ENCODE measurements at places on chromosomes 5 and 9. TPM values are rescaled to one million over a fixed set of nuclear protein-coding genes. Genes with fewer than 3 reads are reported as not detected.
A peak's percentile ranks its signal among the peaks of the same experiment; 100 is the strongest.

DNA sequence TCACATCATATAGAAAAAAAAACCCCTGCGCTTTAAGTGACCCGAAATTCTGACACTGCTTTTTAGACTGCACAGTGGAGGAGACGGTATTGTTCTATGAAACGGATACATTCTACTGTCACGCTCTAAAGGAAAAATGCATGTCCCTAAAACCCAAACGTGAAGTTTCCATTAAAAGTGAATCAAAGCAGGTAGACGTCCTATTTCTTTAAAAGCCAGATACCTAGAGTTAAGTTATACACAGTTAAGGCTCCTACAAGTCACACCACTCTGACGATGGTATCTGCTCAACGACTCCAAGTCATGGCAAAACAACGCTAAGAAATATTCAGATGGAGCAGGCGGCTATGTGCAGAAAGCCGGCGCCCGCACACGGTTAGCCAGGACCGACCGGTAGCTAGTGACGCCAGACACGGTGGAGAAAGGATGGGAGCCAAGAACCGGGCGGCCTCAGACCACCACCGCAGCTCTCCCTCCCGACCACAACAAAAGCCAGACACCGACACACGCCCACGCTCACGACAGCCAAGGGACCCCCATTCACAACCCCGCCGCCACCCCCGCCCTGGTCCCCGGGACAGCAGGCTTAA lies 734 bp downstream of the SKP1 start:
- DNase-seq, result no peak

DNA sequence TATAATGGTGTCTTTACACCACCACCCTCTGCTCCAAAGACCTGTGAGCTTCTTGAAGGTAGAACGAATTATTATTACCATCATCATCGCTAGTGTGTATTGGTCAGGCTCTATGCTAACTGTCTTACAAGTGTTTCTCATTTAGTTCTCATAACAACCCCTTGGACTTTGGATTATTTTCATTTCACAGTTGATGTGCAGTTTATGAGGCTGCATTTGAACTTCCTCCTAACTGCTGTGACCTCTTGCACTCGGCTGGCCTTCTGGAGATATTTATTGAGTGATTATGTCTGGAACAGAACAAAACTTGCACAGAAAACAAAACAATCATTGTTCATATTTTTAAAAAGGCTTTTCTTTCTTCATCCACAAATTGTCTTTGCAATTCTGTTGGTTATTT lies 306.3 kb upstream of the SGCD start:
- no peak for DNase-seq

DNA sequence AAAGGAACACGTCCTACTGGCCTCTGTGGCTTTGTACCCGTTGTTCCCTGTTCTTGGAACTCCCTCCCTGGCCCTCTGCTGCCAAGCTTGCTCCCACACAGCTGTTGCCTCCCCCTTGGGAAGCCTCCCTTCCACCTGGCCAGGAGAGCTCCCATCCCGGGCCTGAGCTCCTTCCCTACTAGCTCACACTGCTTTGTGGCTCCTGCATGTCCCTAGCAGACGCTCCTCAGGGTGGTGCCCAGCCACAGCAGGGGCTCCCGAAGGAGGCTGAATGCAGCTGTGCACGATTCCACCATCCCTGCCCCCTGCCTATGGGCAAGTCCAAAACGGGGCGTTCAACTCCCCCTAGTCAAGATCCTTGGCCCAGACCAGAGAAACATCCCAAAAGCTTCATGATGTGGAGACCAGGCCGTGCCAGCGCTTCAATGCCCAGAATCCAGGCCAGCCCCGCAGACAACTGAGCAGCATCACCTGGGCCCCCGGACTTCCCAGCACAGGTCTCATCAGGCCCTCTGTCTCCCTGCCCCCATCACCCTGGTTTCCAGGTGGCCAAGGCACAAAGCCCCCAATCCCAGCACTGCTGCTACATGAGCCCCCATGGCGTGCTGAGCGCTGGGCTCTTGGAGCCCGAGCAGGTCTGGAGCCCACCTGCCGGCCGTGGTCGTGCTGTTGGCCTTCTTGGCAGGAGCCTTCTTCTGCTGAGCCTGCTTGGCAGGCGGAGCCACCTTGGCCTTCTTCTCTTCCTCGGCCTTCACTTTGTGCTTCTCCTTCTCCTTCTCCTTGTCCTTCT lies 14.3 kb downstream of the BRD3OS start:
- no peak for DNase-seq

- no peak for DNase-seq
These were observed 302.0 kb upstream of the DMAC1 start for GRCh38 chr9:8101607-8102006.

DNA sequence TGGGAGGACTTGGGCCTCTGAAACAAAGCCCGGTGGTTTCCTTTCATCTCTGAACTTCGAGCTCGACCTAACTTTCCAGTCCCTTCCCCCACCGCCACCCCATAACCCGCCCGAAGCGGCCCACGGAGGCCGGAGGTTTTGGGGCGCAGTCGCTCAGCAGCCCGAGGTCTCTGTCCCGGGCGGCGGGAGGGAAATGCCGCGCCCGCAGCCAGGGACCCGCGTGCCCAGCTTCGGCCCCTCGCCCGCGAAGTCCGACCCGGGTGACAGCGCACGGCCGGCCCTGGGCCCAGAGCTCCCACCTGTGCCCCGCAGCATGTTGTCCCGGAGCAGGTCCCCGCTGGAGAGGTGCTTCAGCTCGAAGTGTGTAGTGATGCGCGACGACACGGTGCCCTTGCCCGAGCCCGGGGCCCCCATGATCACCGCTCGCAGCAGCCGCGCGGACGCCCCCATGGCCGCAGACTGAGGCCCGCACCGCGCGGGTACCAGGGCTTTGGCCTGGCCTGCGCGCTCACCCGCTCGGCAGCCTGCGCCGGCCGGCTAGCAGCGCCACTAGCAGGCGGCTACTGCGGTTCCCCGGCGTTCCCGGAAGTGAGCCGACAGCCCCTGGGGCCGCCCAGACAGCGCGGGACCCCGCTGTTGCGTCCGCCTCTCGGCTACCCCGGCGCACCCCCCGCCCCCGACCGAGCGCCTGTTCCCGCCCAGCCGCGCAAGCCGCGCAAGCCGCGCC lies at the start of gene AK3:
AK3 (minus strand) TSS at position 565 of the 727 bp plus-strand sequence; CDS start at position 450, 115 bp downstream.
- DNase-seq, result peak; percentile 93

- no peak for DNase-seq
These were observed 261.9 kb upstream of the ZNF462 start for GRCh38 chr9:106600955-106601560.

- DNase-seq, result peak; percentile 8
These were observed 303.7 kb upstream of the PAPPA start for GRCh38 chr9:115849679-115850412.

- DNase-seq, result no peak
These were observed 207.3 kb downstream of the SAXO1 start for GRCh38 chr9:18825656-18826170.

DNA sequence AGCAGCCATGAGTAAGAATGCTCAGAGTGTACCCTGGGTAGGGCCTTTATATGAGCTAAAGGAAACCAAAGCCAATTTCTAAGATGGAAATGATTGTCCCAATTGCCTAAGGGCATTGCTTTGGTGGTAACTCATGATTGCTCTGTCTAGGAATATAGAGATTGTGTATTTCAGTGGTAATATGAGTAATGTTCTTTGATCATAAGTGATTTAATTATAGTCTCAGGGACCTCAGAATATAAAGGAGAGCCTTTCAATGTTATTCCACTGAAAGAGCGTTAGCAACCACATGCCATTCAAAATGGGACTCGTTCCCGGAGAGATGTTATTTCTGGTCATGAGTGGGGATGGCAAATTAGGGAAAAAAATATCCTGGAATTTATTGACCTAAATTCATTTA lies 340.5 kb downstream of the ARHGEF28 start:
- no peak for DNase-seq

- DNase-seq, result no peak
These were observed 65.6 kb upstream of the MAP1B start for GRCh38 chr5:72041654-72042053.

- DNase-seq, result no peak
These were observed 30.7 kb upstream of the CCNB1 start for GRCh38 chr5:69136293-69136692.

- no peak for DNase-seq
These were observed 28.3 kb downstream of the CCDC69 start for GRCh38 chr5:151195622-151196021.

- no peak for DNase-seq
These were observed 16.7 kb downstream of the ANXA6 start for GRCh38 chr5:151140686-151141459.

DNA sequence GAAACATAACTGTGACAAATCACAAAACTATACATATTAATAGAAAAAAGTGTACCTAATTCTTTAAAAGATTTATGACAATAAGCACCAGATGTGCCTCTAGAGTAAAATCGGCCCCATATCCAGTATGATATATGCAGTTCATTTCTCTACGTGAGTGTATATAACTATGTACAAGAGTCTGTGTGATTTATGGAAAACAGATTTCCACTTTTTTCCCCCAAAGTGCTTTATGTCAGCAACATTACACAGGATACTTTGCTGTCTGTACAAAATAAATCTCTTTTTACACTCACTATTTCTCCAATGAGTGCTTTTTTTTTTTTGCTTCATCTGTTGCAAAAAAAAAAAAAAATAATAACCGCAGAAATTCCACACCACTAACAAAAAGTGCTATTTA lies 298.8 kb upstream of the RFX3 start:
- no peak for DNase-seq

GRCh38 chr5:148499452-148499851 lies 115.7 kb downstream of the FBXO38 start:
- no peak for DNase-seq

- DNase-seq, result no peak
These were observed 16.1 kb downstream of the BASP1 start for GRCh38 chr5:17233488-17233887.

- DNase-seq, result no peak
These were observed 43.2 kb downstream of the MRRF start for GRCh38 chr9:122307925-122308324.

DNA sequence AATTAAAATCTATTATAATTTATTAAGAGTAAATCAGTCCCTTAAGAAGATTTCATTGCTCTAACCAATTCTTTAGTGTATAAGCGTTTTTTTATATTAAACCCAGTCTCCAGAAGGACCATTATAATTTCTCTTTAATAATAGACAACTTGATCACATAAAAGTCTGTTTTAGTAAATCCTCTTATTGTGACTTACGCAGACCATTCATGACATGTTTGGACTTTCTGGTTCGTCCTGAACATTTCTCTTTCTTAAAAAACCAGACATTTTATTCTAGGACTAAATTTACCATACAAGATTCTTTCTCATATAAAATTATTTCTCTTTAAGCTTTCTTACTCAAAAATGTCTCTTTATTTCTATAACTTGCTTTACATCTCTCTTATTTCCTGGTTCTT lies 196.2 kb upstream of the RAI14 start:
- DNase-seq, result no peak

DNA sequence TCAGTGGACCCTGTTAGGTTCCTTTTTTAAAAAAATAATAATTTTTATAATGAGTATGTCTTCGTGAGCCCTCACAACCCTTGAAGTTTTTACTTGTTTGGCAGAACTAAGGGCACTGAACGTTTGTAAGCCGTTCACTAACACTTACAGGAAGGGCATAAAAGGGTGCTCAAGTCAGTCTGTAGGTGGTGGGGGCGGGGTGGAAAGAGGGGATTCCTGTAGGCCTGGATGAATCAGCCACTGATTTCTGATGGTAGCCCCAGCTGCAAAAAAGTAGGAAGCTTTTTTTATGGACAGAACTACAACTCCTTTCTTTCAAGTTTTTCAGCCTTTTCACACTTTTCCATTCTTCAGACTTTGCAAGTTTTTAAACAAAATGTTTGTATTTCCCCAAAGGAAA lies 35.8 kb downstream of the PIK3R1 start:
- no peak for DNase-seq

- peak; percentile 49 for DNase-seq
These were observed 60.8 kb downstream of the FOXD1 start for GRCh38 chr5:73387601-73388305.

- no peak for DNase-seq
These were observed 6.9 kb upstream of the CTSL start for GRCh38 chr9:87718852-87719612.

- no peak for DNase-seq
These were observed 4.3 kb downstream of the ARRDC3 start for GRCh38 chr5:91378752-91379211.

Gene SYK
- total RNA-seq, result 534 TPM

Gene PCDHGA9
- total RNA-seq, result 1.2 TPM

Gene SEMA5A
- total RNA-seq, result 15.0 TPM

Gene CCIN
- not detected for total RNA-seq

Gene SKIC3
- 28.1 TPM for total RNA-seq

Gene GPR151
- not detected for total RNA-seq

Gene LVRN
- not detected for total RNA-seq

Gene CCL28
- 111 TPM for total RNA-seq

Gene NRARP
- 92.0 TPM for total RNA-seq

Gene LIFR
- total RNA-seq, result 14.3 TPM
